ENCODE measurements at places on chromosomes 2 and 18.

- DNase-seq, result peak; percentile 28
Observed at GRCh38 chr2:151999053-151999452, 99.8 kb downstream of the CACNB4 start.

DNA sequence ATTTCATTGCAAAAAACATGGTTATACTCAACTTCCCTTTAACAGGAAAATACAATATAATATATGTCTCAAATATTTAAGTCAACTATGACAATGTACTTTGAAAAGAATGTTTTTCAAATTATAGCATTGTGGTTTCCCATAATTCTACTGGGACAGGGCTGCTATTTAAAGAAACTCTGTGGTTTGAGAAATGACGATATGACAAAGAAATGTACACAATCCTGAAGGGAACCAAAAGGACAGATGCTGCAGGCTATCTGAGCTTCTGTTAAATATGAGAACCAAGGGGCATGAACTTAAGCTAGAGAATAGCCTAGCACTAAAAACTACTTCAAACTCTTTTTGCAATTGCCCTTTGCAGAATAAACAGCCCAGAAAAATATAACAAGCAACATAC is 415.9 kb downstream of the GRB14 start:
- no peak for DNase-seq

GRCh38 chr18:9206421-9206820 is 69.8 kb downstream of the ANKRD12 start:
- DNase-seq, result no peak

- no peak for DNase-seq
Observed at GRCh38 chr2:128406736-128407554, 88.3 kb upstream of the HS6ST1 start.

DNA sequence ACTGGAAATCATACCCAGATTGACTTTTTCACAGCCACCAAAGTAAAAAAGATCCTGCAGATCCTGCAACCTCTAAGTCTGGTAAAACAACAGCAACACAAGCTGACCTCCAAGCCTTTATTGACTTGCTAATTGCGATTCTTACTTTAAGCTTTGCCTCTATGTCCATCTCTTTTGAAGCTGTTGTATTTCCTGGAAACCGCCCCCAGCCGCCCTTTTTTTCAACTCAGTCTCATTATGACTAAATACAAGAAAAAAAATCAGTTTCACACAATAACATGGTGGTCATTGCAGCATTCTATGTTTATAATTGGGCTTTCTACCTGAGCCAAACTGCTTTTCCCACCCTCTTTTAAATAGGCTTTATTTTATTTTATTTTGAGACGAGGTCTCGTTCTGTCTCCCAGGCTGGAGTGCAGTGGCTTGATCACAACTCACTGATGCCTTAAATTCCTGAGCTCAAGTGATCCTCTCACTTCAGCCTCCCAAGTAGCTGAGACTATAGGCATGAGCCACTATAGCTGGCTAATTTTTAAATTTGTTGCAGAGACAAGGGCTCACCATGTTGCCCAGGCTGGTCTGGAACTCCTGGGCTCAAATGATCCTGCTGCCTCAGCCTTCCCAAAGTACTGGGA is 76.2 kb downstream of the MOGAT1 start:
- no peak for DNase-seq

- DNase-seq, result no peak
Observed at GRCh38 chr18:64720781-64721464, 572.0 kb upstream of the LINC00305 start.

- no peak for DNase-seq
Observed at GRCh38 chr18:46332921-46333341, 228.7 kb downstream of the HAUS1 start.

DNA sequence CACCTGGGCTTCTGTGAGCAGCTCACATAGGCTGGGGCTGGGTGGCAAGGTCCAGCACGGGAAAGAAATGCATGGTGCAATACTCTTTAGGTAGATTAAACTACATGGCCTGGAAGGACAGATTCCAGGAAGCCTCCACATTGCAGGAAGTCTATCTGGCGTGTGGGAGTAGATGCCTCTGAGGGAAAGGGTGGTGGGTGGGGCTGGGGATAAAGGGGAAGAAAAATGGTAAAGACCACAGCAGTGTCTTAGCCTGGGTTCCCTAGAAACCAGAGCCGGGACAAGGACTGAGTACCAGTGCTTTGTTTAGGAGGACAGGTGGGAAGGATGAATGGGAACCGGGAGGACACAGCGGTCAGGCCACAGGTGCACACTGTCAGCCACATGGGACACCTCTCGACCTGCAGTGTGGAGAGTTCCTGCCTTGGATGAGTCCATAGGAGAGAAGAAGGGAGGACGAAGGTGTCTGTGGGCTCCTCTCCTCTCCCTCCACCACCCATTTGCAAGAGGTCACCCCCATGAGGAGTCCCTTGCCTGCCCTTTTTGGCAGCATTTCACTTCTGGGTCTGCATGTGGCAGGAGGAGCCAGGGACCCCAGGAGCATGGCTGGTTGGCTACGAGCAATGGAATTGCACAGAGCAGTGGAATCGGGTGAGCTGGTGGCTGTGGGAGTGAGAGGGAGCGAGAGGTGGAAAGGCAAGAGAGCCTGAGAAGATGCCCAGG is 91.5 kb upstream of the HS6ST1 start:
- DNase-seq, result no peak

- DNase-seq, result no peak
Observed at GRCh38 chr2:195639238-195639858, 17.7 kb upstream of the SLC39A10 start.

DNA sequence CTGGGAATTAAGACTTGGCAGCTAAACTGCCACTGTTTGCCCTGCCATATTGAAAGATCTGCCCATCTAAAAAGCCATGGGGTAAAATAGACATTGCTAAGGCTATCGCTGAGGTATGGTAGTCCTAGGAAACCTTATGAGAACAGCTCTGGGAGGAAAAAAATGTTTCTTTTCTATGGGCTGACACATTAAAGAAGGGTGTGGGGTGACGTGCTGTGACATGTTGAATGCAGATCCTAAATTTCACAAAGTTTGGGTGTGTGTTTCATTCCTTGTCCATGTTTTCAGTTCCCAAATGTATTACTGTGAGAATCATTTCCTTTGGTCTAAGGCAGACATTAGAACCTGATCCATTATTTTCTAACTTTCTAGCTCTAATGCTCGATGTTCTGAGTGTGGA is 766.4 kb downstream of the BCL11A start:
- DNase-seq, result no peak

Data from T-helper 9 cell (primary cell).